ENCODE measurements at places on chromosomes 3 and 15. TPM values are rescaled to one million over a fixed set of nuclear protein-coding genes. Genes with fewer than 3 reads are reported as not detected.

DNA sequence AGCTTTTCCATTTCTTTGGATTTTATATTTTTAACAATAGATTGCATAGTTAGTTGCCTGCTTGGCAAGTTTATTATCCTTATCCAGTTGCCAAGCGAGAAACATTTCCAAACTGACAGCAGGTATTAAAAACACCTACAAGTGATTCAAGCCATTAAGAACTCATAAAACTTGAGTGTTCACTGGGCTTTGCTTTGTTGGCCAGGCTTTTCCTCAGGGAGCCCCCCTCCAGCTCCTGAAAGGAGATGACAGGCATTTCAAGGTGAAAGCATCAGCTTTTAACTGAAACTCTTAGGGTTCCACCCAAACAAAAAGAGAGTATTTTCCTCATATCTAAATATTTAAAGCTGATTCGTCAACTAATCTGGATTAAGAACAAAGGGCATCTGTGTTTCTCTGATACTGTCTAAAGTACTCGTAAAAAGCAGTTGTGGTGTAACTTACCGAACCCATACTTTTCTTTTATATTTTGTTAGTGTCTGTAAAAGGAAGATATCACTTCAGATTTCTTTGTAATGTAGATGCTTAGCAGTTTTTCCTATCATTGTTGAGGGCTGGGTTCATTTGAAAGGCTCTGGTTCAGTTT lies 363.4 kb downstream of the OTOL1 start:
- DNase-seq, result peak; percentile 5

- DNase-seq, result peak; percentile 87
Measured at GRCh38 chr3:62368705-62369475, 4.5 kb downstream of the FEZF2 start.

GRCh38 chr15:36756707-36757106 lies 177.3 kb downstream of the CDIN1 start:
- DNase-seq, result no peak

- no peak for DNase-seq
Measured at GRCh38 chr3:134328846-134329245, 45.4 kb downstream of the AMOTL2 start.

GRCh38 chr3:86969500-86970189 lies 21.3 kb downstream of the VGLL3 start:
- peak; percentile 23 for DNase-seq

DNA sequence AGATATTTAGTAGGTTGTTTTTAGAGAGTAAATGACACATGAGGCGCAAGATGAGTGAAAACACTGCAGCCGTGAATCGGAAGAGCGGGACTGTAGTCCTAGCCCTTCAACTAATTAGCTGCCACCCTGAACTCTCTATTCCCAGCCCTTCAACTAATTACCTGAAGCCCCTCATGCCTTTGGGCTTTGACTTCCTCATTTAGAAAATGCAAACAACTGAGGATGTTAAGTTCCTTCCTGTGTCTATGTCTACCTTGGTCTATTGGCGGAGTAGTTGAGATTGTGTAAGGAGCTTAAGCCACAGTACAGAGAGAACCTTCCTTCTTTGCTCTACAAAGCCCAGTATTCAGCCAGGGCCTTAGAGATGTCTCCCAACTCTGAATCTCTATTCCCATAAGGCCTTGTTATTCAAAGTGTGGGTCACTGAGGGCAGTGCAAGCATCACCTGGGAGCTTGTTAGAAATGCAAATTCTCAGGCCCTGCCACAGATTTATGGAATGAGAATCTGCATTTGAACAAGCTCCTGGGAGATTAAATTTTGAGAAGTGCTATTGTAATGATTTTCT lies 71.8 kb upstream of the SCN5A start:
- DNase-seq, result peak; percentile 49

- DNase-seq, result no peak
Measured at GRCh38 chr15:72492733-72493132, 18.6 kb downstream of the ARIH1 start.

DNA sequence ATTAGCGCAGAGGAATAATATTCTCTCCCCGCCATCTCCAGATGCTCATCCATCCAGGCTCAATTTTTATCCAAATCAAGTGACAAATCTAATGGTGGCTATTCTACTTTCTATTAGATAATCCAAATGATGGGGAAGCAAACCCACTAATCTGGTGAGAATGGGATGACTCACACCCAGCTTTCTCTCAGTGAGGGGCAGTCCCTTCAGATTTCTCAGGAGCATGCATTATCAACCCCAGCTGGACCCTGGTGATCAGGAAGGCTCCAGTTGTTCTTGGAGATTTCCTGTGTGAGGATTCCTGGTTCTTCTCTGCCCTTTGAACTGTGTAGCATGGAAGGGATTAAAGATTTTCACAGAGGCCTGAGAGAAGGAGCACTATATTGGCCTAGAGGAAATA lies 358.0 kb downstream of the WDR72 start:
- DNase-seq, result no peak

DNA sequence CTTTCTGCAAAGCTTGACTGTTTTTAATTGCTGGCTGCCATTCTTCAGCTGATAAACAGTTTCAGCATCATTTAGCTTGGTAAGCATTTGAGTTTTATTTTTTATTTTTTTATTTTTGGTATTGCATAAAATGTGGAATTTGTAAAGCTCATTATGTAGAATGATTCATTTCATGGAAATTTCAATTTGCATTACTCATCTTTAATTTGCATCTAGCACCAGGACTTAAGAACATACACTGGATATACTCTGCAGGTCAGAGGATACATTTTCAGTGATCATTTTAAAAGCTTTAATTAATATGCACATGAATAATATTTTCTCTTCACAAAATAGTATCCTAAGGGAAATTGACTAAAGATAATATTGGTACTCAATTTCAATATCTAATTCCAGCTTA lies 732.4 kb upstream of the BCHE start:
- DNase-seq, result no peak

DNA sequence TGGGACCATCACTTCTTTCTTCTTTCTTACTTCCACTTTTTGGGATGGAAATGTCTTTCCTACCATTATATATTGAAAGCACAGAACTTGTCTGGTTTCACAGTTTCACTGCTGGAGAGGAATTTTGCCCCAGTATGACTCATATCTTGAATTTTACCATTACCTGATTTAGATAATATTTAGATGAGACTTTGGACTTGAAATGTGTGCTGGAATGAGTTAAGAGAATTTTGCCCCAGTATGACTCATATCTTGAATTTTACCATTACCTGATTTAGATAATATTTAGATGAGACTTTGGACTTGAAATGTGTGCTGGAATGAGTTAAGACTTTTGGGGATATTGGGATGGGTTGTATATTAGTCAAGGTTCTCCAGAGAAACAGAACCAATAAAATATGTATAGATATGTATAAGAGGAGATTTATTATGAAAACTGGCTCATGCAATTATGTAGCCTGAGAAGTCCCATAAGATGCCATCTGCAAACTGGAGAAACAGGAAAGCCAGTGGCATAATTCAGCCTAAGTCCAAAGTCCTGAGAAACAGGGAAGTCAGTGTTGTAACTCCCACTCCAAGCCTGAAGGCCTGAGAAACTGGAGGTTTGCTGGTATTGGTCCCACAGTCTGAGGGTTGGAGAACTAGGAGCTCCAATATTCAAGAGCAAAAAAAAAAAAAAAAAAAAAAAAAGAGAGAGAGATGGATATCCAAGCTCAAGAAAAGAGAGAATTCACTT lies 1029.2 kb downstream of the EPHA3 start:
- DNase-seq, result no peak

DNA sequence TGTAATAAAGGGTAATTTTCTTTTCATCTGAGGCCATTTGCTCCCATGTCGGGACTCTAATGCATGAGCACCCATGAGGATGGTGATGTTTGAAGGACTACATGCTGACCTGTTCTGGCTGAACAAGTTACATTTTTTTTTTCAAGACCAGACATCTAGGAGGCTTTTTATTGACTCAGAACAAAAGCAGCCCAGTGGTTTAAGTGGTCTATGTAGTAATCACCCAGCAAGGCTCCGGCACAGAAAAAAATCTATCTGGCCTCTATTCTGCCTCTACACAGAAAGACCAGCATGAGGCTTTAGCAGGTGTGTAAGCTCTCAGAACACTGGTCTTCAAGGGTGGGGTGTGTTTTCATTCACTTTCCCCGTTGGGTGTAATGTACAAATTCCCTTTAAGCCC lies 95.1 kb upstream of the ZBED2 start:
- no peak for DNase-seq

- peak; percentile 95 for DNase-seq
Measured at GRCh38 chr3:13657660-13658435, 108.9 kb downstream of the FBLN2 start.

DNA sequence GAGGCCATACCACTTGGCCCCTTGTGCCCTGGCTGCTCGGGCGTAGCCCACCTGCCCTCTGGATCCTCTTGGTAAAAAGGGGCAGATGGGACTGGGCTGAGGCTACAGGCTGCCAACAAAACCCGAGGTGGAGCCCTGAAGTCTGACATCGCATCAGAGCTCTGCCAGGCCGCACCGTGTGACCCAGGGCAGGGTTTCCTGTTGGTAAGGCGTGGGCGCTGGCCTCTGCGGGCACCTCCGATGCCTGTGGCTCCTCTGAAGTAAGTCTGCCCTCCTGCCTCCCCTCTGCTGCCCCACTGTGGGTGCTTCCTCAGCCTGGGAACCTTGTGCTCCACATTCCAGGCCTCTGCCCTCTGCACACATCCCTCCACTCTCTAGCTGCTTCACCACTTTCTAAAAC lies 8.9 kb downstream of the CHDH start:
- no peak for DNase-seq

GRCh38 chr3:128805772-128806171 lies 73.6 kb upstream of the ACAD9 start:
- DNase-seq, result no peak

- peak; percentile 29 for DNase-seq
Measured at GRCh38 chr15:85748176-85748575, 46.5 kb downstream of the KLHL25 start.

DNA sequence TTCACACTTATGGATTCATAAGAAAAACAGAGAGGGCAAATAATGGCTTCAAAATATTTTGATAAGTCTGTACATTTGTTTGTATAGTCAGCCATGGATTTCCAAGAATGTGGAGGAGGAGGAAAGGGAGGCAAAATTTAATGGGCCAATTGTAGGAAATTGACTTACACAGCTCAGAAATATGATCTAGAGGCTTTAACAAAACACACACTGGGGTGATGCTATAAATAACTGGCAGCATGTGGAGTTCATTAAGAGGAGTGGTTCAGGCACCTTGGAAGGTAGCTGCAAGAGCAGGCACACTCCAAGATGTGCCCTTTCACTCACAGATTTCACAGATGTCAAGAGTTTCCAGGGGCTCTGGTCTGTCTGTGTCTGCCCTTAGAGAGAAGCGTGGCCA lies 193.4 kb upstream of the RASGRP1 start:
- DNase-seq, result no peak

DNA sequence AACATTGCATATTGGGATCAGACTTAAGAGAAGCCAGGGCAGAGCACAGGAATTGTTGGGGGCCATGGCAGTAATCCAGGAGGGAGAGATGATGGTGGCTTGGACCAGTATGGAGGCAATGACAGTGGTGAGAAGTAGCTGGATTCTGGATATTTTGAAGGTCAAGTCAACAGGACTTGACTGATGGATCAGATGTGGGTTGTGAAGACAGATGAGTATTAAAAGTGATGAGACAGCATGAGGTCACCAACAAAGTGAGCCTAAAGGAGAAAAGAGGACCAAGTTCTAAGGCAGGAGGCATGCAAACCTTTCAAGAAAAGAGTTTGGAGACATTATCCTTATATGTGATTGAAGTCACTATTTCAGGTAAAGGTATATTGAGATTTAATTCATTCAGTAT lies 56.6 kb upstream of the TIPARP start:
- DNase-seq, result no peak

DNA sequence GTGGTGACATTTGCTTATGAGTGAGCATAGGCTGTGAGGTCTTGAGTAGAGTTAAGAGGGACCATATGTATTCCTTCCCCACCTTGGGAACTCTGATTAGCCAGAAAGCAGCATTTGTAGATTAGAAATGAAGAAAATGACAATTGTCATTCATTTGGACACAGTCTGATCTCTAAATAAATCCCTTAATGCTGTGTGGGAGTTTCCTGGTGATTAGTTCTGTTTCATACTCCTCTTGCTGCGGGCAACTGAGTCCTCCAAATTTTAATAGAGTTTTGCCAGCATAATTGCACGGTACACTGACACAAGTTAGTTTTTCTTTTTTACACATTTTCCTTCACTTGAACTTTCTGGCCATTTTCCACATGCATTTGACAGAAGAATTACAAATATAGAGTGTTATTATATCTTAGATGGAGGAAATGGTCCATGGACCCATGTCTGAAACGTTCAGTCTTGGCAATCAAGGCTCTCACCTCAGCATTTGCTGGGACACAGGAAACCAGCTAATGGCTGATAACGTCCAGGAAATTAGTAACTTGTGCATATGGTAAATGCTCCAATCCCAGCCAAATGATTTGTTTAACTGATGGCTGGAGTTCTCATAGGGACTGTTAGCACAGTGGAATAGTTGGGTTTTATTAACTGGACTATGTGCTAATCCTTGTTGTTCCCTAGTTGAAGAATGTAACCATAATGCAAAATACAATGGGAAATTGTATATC lies 321.2 kb downstream of the RBMS3 start:
- no peak for DNase-seq

GRCh38 chr3:50245251-50245745 lies 9.3 kb downstream of the GNAI2 start:
- peak; percentile 56 for DNase-seq

GRCh38 chr15:80739919-80740318 lies 39.3 kb upstream of the CEMIP start:
- DNase-seq, result no peak

DNA sequence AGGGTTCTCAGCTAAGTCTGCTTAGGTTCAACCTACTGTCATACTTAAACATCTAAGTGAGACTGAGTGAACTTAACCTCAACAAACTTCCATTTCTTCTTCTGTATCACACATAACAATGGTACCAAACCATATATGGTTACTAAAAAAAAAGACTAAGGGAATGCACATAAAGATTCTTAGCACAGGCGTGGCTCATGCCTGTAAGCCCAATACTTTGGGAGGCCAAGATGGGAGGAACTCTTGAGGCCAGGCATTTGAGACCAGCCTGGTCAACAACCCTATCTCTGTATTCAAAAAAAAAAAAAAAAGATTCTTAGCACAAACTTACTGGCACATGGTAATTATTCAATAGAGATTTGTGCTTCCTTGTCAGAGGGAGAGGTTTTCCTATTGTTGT lies 57.9 kb downstream of the ACAP2 start:
- DNase-seq, result no peak

Gene ARL13B
- 8.1 TPM for total RNA-seq

Gene PP2D1
- not detected for total RNA-seq

Gene SLC2A2
- not detected for total RNA-seq

Gene DNASE1L3
- not detected for total RNA-seq

Gene ARNT2
- total RNA-seq, result 1.5 TPM

Gene GOLGA8N
- 0.81 TPM for total RNA-seq

Gene SLC28A1
- total RNA-seq, result not detected

Gene CDHR4
- not detected for total RNA-seq
